Esophagus squamous epithelium (tissue), 5 donors: ENCODE measurements at places on chromosomes 1 and 21.

DNA sequence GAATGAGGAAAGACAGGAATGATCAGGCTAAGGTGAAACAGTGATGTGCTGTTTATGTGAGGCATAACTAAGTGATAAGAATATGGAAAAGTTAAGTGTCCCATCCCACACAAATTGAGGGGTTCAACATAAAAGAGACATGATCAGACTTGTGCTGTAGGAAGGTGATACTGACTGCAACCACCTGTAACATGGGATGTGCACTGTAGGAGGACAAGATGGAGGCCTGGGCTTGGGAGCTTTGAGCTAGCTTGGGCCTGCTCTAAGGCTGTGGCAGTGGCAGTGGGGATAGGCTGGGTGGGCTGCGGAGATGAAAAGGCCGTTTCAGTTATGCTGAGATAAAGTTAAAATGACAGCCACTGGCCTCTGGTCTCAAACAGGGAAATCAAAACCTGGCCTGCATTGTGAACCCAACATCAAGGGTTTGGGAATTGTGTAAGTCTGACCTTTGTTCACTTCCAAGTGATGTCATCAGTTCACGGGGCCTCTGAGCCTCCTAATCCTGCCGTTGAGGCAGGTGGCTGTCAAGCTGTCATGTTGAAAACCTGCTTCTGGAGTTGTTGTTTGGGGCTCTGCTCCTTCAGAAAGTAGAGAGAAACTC lies 61.2 kb upstream of the TENT5C start:
- DNase-seq = no peak

DNA sequence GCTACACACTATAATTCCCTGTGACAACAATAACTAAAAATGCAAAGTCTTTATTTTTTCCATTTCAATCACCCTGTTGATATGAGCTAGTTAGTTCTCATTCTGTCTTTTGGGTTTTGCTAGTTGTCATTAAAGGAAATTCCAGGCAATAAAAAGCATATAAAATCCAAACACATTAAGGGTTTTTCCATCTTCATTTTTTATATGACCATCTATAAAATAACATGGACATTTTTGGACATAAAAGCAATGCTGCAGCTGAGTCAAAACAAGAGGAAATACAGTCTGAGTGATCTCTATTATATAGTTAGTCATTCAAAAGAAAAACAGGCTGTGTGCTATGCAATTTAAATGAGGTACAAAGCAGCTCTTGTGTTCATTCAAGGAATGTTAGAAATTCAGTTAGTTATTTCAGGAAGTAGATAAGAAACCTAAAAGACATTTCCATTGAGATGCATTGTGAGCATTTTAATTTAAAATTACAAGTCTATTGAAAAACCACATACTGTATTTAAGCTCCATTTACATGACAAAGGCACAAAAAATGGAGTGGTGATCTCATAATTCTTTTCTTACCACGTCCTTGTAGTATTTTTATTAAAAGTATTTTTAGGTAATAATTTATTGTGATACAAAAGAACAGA lies 67.3 kb upstream of the BCL10 start:
- DNase-seq = no peak

GRCh38 chr1:228488125-228488817 lies 1.1 kb downstream of the RNF187 start:
- no peak for DNase-seq

GRCh38 chr1:56256153-56257000 lies 323.0 kb downstream of the PLPP3 start:
- no peak for DNase-seq

GRCh38 chr1:2528966-2529783 lies 888 bp downstream of the HES5 start:
- DNase-seq = no peak

DNA sequence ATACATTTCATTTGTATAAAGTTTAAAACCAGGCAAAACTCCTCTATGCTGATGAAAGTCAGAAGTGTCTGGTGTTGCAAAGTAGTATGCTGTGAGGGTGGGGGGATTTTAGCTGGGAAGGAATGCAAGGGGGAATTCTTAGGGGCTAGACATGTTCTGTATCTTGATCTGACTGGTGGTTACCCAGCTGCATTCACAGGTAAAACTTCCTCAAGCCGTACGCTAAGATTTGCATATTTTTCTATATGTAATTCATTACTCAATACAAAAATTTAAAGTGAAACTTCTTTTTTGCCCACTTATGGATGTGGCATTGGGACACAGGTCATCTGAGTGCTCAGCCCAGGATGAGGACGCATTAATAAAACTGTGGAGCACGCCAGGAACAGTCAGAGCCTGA lies 323.3 kb downstream of the PAPPA2 start:
- DNase-seq = no peak
